ENCODE measurements at places on chromosomes 6 and 20.

DNA sequence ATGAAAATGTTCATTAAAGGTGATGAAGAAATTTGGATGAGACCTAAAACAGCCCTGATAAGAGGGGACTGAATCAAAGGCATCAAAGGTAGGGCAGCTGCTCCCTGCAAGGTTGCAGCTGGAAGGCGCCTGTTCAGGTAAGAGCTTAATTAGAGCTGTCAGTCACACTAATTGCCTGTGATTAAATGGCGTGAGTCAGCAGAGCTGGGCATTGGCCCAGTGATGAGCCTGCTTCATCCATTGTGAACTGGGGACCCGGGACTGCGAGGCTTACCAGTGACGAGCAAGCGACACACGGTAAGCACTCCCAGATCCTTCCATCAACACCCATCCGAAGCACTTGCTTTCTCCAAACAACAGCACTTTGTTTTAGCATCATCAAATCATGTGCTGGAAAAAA is 621.5 kb upstream of the CDH4 start:
- DNase-seq = no peak

- no peak for DNase-seq
These were observed 33.1 kb upstream of the CNKSR3 start for GRCh38 chr6:154543628-154544027.

- no peak for DNase-seq
These were observed at the start of gene MARCKS for GRCh38 chr6:113856625-113857555. Gene MARCKS, plus strand, starts transcription at chr6:113857345. Its CDS starts 401 bp downstream, at chr6:113857746.

- DNase-seq = no peak
These were observed 74.2 kb downstream of the FILIP1 start for GRCh38 chr6:75419416-75419815.

- DNase-seq = no peak
These were observed 241.0 kb downstream of the QKI start for GRCh38 chr6:163655217-163656121.

DNA sequence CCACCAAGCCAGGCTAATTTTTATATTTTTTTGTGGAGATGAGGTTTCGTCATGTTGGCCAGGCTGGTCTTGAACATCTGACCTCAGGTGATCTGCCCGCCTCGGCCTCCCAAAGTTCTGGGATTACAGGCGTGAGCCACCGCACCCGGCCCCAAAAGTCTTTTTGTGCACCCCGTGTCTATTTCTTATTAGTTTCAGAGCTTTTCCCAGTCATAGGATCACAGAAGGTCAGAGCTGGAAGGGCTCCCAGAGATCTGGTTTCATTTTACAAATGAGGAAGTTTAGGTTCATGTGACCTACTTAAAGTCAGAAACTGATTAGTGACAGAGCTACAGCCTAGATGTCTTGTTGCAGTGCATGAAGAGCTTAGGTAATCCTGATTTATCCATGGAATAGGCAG is 1.6 kb upstream of the OGFRL1 start:
- no peak for DNase-seq

GRCh38 chr6:140893432-140893831 is 1239.3 kb upstream of the GJE1 start:
- no peak for DNase-seq

- DNase-seq = no peak
These were observed 63.3 kb downstream of the TSPYL4 start for GRCh38 chr6:116190550-116190949.

- no peak for DNase-seq
These were observed 3.5 kb downstream of the AKIRIN2 start for GRCh38 chr6:87698547-87699006.

- no peak for DNase-seq
These were observed 438.4 kb upstream of the SPTLC3 start for GRCh38 chr20:12570371-12570770.

- DNase-seq = no peak
These were observed 133.6 kb downstream of the MTHFD1L start for GRCh38 chr6:150999107-150999506.

DNA sequence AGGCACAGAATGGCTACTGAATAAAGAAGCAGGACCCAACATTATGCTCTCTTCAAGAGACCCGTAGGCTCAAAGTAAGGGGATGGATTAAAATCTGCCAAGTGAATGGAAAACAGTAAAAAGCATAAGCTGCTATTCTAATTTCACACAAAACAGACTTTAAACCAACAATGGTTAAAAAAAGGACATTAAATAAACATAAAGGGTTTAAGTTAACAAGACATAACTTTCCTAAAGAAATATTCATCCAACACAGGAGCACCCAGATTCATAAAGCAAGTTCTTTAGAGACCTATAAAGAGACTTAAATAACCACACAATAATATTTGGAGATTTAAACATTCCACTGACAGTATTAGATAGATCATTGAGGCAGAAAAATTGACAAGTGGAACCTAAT is 624.5 kb downstream of the RFPL4B start:
- no peak for DNase-seq

DNA sequence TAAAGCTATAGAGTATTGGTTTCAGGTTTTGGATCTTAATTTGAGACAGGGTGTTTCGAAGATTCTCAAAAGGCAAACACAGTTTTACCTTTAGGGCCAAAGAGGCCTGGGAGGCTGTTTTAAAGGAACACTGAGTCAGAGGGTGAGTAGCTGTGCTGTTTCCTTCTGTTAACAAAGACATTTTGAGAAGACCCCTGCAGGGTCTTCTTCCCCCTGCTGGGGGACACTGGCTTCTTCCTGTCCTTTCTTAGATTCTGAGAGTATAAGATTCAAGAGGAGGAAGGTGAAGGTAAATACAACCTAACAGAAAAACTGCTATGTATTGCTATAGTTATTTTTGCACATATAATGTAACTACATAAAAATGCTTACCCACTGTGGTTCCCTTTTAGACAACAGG is 19.0 kb downstream of the HS3ST5 start:
- no peak for DNase-seq

GRCh38 chr20:25659999-25660398 is 36.2 kb upstream of the NANP start:
- DNase-seq = no peak

- DNase-seq = no peak
These were observed 8.6 kb upstream of the TUBB2B start for GRCh38 chr6:3236005-3236404.

DNA sequence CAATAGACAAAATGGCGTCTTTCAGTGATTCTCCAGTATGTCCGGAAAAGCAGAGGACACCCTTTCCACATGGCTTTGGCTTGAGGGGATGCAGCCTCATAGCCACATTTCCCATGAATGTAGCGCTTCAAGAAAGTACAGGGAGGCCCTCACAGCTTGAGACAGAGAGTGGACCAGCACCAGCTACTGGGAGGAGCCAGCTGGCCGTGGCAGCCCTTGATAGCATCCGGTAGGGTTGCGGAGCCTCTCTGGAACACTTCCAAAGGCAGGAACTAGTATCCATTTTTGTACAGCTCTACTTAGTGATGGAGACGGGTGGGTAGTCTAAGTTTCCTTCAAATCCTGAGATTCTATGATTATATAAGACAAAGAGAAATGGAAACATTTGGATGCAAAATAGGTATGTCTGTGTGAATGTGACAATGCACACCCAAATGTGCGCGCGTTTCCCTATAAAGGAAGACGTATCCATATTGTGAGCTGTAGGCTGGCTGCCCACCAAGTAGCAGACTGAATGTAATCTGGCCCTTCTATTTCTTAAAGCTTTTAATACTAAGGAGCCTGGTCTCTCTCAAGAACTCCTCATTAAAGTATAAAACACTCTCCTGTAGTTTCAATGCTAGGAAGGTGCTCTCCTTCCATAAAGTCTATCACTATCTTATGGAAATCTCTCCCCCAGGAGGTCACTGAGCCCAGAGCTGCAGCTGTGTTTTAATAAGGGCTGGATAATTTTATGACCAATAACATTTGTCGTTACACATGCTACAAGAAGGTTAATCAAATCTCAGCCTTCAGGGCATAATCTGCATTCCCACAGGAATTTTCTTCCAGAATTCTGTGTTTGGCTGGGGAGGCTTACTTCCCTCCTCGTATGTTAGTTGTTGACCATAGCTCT is 74.0 kb downstream of the SOBP start:
- no peak for DNase-seq

- no peak for DNase-seq
These were observed 111.1 kb downstream of the FOXC1 start for GRCh38 chr6:1720620-1721322.

GRCh38 chr6:88584581-88585275 is 378.7 kb downstream of the RNGTT start:
- no peak for DNase-seq

DNA sequence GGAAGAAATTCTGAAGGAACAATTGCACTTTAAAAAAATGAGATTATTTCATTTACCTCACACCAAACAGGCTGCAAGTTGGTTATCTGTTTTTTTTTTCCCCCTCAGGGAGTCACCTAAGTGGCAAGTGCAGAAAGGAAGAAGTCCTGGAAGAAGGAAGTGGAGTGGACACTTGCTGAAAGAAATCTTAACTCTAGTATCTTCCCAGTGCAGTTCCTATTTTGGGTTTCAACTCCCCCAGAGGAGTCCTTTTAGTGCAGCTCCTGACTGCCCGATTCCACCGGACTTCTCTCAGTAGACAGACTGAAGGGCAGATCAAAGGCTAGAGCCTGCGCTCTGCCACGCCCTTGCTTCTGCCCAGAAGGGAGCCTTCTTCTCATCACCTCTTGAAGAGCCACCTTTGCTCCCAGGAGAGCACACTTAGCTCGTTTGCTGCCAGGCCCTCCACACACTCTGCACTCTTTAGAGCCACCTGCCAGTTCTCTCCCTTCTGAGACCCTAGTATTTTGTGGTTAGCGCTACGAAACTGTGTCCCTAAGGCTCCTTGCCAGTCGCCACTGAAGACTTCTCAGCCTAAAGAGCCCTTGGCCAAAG is 4.9 kb downstream of the MTCL3 start:
- DNase-seq = no peak

- no peak for DNase-seq
These were observed 36.5 kb downstream of the SNX14 start for GRCh38 chr6:85556992-85557668.

DNA sequence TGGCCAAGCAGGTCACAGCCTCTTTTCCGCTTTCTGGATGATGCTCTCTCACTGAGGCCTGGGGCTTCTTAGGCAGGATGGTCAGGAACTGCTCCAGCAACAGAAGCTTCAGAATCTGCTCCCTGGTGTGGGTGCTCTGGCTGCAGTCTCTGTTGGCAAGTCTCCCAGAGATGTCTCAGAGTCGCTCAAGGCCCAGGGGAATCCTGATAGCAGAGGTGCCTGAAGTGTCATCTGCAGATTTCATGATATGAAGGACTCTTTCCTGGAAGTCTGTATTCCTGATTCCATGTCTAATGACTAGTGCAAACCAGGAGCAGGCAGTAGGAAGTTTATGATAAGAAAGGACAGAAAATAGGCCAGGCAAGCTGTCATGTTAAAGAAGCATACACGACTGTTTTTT is 20.3 kb downstream of the ZSCAN31 start:
- no peak for DNase-seq

GRCh38 chr6:135627092-135627715 is 129.7 kb upstream of the AHI1 start:
- no peak for DNase-seq

DNA sequence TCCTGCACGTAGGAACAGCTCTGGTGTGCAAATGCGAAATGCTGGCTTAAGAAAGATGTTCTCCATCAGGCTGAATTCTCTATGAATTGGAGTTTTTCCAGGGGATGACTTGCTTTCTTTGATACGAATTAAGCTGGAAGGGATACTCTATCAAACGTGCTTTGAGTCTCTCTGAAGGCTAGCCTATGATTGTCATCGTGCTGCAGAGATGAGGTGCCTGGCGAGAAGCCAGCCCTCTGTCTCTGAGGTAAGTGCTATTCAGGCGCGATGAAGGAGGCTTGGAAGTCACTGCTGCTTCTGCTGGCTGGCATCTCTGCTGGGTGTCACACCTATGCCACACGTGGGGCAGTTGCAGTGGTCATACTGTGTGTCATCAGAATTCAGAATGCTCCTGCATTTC is 223.7 kb downstream of the TAF4 start:
- DNase-seq = no peak

- no peak for DNase-seq
These were observed 218.0 kb upstream of the ARID1B start for GRCh38 chr6:156559162-156559690.

DNA sequence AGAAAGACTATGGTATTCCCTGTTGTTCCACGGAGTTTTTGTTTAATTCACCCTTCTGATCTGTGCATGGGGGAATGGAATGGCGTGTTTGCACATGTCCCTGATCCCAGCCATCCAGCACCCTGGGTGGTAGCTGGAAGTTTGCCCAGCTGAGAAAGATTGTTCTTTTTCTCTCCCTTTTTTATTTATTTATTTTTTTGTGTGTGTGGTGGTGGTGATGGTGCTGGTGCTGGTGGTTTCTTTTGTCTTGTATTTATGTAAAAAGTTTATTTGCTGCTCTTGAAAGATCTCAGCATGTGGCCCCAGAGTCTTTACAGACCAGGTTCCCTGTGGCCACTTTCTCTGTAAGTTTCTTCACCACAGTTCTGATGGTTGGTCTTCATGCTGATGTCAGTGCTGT is 372.6 kb downstream of the UTRN start:
- DNase-seq = no peak

DNA sequence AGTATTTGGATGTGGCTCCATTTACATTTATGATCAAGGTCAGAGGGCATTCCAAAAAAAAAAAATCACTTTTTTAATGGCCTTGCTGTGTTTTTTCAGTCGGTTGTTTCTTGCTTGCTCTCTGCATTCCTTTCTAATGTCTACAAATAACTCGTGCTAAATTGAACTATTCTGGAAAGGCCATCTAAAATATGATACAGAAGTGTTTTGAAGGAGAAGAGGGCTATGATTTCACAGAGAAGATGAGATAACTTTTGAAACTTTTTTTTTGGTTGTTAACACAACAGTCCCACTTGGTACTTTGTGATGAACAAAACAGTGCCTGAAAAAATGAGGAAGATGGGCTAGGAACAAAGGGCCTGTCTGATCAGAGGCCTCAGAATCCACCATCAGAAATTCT is 156.1 kb upstream of the SMLR1 start:
- no peak for DNase-seq

GRCh38 chr6:12324099-12324498 is 33.9 kb downstream of the EDN1 start:
- no peak for DNase-seq

DNA sequence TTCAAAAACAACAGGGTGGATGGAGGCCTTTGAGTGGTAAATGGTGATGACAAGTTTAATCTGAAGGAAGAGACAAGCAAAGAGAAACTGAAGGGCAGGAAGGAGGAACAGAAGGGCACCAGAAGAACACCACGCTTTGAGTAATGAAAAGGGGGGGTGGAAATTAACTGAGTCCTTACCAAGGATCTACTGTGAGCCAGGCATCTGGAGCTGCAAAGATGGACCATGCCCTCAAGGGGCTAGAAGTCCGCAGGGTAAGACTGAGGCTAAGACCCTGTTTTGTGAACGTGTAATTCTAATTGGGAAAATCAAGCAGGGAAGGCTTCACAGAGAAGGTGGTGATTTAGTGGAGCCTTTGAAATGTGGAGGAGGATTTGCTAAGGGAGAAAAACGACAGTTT is 1.6 kb downstream of the NDRG3 start:
- DNase-seq = no peak

GRCh38 chr6:90338409-90338808 is 41.8 kb upstream of the BACH2 start:
- no peak for DNase-seq

GRCh38 chr20:54475334-54476168 is at the start of gene DOK5:
Gene DOK5, plus strand, starts transcription at chr20:54475593. Its CDS starts 354 bp downstream, at chr20:54475947.
- no peak for DNase-seq

Data from stimulated activated CD4-positive, alpha-beta T cell treated with anti-CD3 and anti-CD28 coated beads, Interleukin-15, amount 100 ng/mL, for 1 hour (primary cell).